ENCODE measurements at places on chromosomes 7 and 10.

DNA sequence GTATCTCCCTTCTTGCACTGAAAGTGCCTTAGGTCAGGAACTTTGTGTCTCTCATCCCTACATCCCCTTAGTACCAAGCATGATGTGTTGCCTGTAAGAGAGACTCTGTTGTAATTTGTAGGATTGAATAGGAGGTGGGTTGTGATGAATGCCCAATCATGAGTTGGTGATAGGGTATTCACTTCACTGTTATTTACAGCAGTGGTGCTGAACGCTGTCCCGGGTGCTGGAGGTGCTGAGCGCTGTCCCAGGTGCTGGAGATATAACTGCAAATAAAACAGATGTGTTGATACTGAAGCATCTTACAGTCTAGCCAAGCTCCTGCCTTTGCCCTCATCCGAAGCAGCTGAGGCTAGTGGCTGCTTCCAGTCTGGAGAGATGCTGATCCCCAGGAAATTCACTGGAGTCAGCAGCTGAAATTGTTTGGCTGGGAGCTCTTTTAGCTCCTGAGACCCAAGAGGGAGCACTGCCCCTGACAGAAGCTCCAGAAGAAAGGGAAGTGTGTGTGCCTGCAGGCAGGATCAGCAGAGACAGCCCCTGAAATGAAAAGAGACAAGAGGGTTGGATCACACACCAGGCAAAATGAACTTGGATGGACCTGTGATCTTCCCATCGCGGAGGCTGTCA, 183.4 kb downstream of the SORCS3 start:
- no peak for DNase-seq

DNA sequence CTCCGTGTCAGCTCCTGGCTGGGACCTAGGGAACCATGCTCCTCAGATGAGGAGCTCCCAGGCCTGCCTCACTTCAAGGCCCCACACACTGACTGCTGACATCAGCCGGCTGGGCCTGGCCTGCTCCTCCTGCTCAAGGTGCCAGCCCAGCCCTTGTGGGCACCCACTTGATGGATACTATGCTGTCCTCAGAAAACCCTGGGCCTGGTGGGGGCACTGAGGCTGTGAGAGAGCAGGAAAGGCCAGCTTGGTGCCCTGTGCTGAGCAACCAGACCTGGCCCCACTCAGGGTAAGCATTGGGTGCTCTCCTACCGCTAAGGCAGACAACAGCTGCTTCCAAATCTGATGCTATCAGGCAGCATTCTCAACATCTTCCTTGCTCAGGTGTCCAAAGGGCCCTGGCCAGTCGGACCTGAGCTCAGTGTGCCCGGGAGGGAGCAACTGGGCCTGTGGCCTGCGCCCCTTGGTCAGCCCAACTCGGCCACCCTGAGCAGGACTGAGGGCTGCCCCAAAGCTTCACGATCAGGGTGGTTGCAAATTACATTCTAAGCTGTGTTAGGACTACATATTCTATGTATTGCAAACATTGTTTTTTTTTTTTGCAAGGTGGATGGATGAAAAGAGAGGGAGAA, 21.9 kb upstream of the ANTXRL start:
- no peak for DNase-seq

DNA sequence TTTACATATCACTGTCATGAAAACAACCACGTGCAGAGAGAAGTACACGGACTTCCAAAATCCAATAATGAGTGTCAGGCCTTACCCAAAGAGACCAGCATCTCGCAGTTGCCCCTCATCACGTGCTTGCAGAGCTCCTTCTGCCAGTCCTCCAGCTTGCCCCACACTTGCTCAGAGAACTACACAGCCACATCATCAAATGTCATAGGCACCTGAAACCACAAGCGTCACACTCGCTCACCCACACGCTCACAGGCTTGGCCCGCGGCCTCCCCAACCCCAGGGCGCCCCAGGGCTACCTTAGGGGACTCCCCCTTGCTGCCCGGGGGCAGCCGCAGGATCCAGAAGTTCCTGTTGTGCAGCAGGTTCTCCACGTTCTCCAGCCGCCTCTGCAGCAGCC, 123.4 kb upstream of the ZNF746 start:
- DNase-seq = peak; percentile 30

DNA sequence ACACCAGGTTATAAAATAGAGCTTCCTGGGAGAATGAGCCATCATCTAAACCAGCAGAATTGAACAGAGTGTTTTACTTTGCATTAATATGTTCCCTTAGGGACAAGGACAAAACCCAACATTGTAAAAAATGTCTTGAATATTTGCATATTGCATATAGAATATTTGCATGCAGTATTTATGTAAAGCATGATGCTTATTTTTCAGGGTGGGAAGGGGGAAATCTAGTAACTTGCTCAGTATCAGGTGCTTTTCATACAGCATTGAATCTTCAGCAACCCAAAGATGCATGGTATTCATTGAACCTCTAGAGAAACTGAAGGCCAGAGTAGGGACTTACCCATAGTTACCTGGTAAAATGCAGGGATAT, 409.2 kb upstream of the ZMIZ1 start:
- DNase-seq = no peak

DNA sequence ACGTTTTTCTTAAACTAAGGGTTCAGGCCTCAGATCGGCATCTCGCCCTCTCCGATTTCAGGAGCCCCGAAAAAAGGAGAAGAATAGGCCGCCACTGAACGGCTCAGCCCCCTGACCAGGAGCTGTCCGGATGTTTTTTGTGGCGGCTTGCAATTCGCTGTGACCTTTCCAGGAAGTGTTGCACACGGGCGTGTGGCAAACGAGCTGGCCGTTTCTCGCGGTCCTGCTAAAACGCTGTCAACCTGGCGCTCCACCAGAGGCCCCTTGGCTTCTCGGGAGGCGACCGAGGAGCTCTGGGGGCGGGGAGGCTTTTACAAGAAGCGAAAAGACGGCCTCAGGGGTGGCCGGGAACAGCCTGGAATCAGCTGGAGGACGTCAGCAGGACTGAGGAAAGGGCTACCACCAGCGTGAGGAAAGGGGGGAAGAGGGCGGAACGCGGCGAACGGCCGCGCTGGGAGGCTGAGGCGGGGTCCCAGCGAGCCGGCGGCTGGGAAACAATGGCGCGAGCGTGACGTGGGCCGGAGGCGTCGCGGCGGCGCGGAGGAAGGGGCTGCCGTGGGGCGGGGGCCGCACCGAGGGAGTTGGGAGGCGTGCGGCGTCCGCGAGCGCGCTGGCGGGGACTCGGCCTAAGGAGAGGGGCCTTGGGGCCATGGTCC, 493 bp downstream of the NT5C2 start:
- DNase-seq = peak; percentile 29

GRCh38 chr10:75662715-75663114, 231.3 kb downstream of the LRMDA start:
- DNase-seq = no peak

DNA sequence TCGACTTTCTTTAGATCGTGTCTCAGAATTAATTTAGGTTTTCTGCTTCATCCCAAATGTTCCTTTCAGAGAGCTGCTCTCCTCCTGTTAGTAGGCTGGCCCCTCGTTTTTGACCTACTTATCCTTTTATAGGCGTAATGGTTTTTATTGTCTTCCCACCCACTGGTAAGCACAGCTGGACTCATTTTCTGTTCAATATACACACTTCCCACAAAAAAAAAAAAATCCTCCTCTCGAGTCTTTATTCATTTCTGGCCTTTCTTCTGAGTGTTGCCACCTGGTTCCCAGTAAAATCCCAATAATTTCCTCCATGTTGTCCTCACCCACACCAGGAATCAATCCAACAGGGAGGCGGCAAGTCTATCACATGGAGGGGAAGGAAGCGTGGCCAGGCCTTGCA, 970.2 kb upstream of the CELF2 start:
- DNase-seq = no peak

GRCh38 chr7:17968791-17969715, 28.8 kb upstream of the SNX13 start:
- DNase-seq = no peak

DNA sequence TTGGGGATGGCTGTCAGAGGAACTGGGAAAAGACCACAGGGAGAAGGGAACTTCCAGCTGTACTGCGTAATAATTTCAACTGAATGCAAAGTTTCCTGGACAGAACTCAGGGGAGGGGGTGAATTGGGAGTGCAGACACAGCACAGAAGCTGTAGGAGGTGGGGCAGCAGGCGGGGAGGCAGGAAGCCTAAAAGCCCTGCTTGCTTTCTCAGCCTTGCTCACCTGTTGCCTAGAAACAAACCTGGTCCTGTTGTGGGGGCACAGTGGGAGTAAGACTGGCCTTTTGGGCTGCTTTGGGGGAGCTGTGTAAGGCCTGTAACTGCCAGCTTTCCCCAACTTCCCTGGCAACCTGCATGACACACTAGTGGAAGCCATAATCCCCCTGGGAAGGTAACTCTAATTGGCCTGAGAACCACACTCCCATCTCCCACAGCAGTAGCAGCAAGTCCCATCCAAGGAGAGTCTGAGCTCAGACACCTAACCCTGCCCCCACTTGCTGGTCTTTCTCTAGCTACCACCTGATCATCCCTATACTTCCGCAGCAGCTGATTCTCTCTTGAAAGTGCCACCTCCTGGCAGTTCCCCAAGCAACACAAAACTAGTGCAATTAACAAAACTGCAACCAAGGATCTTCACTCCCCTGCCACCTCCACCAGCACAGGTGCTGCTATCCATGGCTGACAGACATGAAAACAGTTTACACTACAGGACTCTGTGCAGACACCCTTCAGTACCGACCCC, 1239.3 kb downstream of the SORCS1 start:
- no peak for DNase-seq

DNA sequence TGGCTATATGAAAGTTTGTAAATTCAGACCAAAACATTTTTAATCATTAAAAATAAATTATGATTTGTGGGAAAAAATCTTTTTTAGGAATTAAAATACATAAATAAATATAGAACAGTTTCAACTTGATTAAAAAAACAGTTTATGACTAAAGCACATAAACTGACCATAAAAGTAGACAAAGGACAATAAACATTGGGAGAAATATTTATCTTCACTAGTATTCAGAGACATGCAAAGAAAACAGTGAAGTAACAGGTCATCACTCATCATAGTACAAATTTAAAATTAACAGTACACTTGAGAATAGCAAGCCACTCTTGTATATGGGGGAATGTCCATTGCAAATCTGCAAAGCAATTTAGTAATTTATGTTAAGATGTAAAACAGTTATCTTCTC, 28.0 kb upstream of the CELF2 start:
- no peak for DNase-seq

DNA sequence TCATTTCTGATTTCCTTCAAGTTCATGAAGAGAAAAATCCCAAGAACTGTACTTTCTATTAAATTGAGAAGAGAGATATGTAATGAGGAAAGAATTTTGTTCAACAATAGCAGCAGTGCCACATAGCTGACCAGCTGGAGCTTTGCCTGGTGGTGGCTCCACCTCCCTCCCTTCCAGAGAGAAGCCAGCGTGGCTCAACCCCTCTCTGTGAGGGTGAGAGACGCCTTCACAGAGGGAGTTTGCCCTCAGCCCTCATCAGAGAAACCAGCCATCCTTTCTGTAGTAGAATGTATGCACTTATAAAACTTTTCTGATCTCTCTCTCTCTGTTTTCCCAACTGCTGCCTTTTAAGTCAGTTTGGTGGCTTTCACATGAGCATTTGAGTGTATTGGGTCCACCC, 20.5 kb upstream of the COL1A2 start:
- DNase-seq = no peak

- DNase-seq = no peak
Measured at GRCh38 chr7:122726881-122727280, 24.2 kb upstream of the RNF148 start.

- DNase-seq = no peak
Measured at GRCh38 chr7:45580053-45580872, 6.1 kb downstream of the ADCY1 start.

GRCh38 chr10:34666008-34666704, 148.9 kb downstream of the PARD3 start:
- no peak for DNase-seq

DNA sequence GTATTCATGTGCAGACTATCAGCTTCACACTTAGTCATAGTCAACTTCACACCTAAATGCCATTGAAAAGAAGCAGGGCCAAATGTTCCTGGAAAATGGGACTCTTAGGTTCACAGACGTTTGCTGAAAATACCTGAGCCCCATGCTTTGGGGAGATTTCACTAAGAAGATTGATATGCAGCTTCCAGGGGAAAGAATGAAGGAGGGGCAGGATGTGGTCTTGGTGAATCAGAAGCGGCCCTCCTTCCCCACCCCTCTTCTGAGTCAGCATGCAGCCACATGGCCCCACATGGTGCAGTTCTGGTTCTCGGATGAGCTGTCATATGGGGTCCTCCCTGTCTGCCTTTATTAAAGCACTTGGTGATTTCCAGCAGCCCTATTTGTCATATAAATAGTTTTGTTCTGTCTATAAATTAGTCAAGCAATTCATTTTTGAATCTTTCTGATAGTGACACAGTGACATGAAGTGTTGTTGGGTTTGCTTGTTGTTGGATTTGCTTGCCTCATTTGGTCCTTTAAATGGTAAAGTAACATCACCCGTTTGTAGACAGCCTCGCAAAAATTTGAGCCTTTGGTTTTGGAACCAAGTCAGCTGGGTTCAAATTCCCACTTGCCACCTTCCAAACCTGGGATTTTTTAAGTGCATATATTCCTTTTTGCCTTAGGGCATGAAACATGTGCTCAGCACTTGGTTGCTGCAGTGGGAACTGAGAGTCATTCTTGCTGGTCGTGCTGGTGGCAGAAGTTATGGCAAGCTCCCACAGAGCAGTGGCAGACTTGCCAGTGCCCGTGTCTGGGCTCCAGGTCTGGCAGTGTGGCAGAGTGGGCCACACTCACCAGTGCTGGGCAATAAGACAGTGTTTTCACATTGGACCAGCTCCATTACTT, 68.1 kb upstream of the CDK6 start:
- DNase-seq = peak; percentile 58

- no peak for DNase-seq
Measured at GRCh38 chr7:127683776-127684681, 32.0 kb downstream of the SND1 start.

- no peak for DNase-seq
Measured at GRCh38 chr7:85094046-85094725, 92.7 kb downstream of the SEMA3D start.

- DNase-seq = no peak
Measured at GRCh38 chr7:121017586-121017985, 29.1 kb downstream of the CPED1 start.

DNA sequence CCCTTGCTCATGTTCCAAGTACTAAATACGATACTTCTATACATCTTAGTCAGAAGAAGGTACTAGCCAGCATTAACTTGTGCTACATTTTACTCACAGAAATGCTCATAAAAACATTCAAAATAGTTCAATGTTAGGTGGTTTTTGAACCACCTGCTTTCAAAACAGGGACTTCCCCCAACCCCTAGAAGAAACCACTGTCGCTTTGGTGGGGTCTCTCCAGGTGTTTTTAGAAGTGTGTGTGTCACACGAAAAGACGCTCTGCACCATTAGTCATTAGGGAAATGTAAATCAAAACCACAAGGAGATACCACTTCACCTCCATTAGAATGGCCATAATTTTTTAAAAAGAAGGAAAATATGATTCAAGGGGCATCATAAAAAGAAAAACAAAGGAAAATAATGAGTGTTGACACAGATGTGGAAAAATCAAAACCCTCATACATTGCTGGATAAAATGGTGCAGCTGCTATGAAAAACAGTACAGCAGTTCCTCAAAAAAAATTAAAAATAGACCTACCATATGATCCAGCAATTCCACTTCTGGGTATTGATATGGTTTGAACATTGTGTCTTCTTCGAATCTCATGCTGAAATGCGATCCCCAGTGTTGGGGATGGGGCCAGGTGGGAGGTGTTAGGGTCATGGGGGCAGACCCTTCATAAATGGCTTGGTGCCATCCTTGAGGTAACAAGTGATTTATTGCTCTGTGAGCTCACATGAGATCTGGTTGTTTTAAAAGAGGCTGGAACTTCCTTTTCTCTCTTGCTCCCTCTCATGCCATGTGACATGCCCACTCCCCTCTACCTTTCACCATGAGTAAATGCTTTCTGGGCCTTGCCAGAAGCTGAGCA, 74.2 kb downstream of the MALSU1 start:
- DNase-seq = peak; percentile 23

All from stimulated activated CD8-positive, alpha-beta memory T cell treated with anti-CD3 and anti-CD28 coated beads, Interleukin-4, amount 100 ng/mL, for 4 hours (primary cell).